GM23338 (cell line): ENCODE measurements at places on chromosomes 11 and 22.

DNA sequence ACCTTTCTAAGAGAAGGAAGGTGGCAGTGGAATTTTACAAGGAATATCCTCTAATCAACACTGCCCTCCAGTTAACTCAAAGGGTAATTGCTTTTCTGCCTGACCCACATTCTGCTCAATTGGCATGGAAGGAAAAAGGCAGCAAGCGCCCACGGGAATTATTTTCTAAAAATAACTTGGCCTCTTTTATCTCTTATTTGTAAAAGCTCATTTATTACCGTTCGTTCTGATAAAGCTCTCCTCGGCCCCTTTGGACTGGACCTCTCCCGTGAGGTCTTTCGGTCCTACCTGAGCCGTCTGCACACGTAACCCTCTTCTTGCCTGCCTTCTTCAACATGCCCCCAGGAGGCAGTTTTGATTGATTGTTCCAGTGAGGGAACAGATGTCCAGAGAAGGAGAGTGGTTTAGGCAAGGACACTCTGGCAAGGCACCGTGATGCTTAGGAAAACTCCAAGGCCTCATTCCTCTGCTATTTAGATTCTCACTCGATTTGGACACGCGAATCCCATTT lies 53.2 kb upstream of the CRTAM start:
- DNase-seq = no peak

DNA sequence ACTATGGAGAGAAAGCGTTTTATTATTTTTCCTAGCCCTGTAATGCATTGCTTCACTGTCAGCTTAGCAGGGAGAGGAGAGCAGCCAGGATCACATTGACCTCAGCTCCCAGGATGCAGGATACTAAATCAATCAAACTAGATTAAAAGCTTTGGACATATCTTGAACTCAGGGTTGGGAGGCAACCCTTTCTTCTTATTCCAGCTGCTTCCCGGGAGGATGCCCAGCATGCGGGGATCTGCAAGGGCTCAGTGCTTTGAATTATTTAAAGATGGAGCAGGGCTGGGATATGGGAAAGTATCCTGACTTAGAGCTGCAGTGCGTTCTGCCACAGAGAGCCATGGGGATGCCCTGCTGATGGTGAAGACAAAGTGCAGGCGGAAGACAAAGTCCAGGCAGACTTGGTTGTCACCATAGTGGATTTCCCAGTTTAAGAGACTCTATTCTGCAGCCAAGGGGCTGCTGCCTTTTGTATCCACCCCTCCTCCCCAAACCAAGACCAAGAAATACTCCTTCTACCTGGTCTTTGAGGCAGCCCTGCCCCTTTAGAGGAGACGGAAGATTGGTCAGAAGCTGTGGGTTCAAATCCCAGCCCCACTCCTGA lies 1035.0 kb downstream of the TBC1D22A start:
- DNase-seq = no peak

DNA sequence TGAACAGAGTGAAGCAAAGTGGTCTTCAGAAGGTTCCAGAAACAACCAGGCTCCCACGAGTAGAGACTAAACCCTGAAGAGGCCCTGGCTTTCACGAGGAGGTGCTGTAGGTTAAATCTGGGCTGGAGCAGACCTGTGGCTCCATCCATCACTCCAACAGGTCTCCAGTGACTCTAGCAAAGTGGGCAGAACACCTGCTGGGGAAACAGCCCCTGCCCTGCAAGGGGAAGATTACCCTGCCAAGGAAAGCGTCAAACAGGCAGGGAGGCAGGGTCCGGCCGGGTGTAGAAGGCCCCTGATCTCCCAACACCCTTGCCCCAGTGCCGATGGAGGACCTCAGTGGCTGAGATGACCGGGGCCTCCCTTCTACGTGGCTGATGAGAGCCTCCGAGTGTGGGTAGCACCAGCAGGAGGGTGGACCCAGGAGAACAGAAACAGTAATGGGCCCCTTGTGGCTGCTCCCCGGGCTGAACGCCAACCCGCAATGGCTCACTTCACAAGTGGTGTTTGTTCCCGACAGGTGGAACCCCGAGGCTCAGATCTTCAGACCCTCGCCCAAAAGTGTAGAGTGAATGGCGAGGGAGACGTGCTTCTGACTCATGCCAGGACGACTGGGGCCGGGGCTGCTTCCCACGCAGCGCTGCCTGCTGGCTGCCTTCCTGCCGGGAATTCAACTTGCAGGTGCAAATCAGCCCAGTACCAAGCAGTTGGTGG lies 112.0 kb downstream of the SHANK2 start:
- no peak for DNase-seq

- no peak for DNase-seq
Observed at GRCh38 chr11:114015117-114015516, 40.2 kb downstream of the HTR3A start.

GRCh38 chr11:12001186-12001585 lies 7.2 kb downstream of the DKK3 start:
- no peak for DNase-seq

- DNase-seq = no peak
Observed at GRCh38 chr11:42923651-42924050, 388.1 kb upstream of the API5 start.

DNA sequence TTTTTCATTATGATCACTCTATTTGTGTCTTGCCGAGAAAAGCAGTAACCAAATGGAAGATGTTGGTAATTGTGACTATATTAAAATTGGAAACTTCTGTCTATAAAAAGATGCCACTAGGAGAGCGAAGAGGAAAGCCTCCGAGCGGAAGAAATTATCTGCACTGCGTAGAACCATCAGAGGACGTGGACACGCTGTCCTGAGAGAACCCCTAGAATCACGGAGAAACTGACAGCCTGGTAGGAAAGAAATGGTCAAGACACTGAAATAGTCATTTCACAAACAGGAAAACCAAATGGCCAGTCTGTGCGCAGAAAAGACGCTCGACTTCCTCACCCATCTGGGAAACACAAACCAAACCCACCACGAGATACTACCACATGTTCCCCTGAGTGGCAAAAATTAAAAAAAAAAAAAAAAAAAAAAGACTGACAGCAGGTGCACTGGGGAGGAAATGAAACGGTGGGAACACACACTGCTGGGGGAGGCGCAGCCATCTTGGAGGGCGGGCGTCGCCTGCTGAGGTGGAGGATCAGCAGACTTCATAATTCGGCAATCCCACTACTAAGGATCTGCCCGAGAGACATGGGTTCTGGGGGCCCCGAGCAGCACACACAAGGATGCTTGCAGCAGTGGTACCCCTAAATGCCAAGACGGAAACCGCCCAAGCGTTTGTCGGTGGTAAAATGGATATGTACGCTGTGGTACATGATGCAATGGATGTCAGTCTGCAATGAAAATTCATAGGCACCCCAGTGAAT lies 21.3 kb downstream of the IFITM10 start:
- DNase-seq = no peak

DNA sequence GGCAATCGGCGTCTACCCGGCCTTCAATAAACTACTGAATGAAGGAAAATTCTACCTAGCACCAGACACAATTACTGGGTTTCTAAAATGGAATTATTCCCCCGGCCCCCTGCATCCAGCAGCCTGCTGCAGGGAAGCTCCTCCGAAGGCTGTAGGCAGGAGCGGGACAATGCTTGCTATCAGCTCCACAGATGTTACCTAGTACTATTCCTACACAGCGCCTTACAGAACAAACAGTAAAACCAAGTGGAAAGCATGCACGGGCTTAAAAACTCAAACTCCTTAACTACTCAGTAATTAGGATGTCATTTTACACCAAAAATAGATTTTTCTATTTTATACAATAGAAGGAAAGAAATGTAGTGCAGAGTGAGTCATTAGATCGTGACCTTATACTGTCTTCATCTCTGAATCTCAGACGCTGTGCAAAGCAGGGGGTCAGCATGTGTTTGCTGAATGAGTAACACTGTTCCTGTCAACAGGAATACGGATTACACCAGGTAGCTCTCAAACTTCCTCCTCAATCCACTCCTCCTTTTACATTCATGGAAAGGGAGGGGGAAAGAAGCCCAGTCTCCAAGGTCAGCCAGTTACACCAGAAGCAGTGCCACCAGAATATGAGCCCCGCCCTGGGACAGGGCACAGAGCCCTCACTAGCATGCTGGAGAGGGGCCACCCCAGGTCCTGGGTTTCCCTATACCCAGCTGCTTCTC lies 74.9 kb downstream of the PACSIN2 start:
- no peak for DNase-seq

GRCh38 chr11:127506647-127507046 lies 506.1 kb upstream of the KIRREL3 start:
- peak; percentile 20 for DNase-seq
